HT1080 (cell line): ENCODE measurements at places on chromosomes 5 and 9.

GRCh38 chr5:160899735-160900134, 47.7 kb upstream of the ATP10B start:
- no peak for DNase-seq

GRCh38 chr9:108056084-108056804, 566.7 kb upstream of the KLF4 start:
- peak; percentile 82 for DNase-seq

GRCh38 chr9:115262477-115262876, 144.5 kb upstream of the TNC start:
- peak; percentile 96 for DNase-seq

- no peak for DNase-seq
Measured at GRCh38 chr5:72255237-72255636, 64.8 kb downstream of the MRPS27 start.

GRCh38 chr5:72347801-72348308, 27.7 kb downstream of the PTCD2 start:
- peak; percentile 89 for DNase-seq

GRCh38 chr5:106521701-106522100, 1149.0 kb downstream of the EFNA5 start:
- peak; percentile 70 for DNase-seq

- DNase-seq, result no peak
Measured at GRCh38 chr9:130634191-130634768, 30.1 kb upstream of the PRDM12 start.

DNA sequence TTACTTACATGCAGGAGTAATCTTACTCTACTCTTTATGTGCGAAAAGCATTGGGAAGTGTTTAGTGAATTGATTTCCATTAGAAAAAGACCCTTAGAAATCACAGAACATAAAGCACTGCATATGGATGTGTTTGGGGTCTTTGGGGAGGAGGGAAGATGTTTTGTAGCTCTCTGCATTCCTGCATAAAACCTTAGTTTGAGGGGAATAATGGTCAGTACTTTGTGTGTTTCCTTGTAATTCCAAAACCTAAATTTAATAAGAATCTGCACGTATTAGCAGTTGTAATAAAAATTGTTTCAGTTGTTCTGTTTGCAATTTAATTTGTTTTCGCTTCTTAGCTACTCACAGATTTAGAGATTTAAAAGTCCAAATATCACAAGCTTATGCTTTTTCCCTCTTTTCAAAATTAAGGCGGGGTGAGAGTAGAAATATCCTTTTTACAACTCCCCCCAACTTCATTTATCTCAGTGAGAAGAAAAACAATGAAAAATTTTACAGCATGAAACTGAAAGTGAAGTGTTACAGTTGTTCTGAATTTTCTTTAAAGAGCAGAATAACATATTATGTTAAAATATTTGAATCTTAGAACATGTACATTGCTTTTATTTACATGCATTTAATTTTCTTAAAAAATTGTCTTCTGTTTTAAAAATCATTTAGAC, 143.8 kb downstream of the SMARCA2 start:
- DNase-seq, result no peak

DNA sequence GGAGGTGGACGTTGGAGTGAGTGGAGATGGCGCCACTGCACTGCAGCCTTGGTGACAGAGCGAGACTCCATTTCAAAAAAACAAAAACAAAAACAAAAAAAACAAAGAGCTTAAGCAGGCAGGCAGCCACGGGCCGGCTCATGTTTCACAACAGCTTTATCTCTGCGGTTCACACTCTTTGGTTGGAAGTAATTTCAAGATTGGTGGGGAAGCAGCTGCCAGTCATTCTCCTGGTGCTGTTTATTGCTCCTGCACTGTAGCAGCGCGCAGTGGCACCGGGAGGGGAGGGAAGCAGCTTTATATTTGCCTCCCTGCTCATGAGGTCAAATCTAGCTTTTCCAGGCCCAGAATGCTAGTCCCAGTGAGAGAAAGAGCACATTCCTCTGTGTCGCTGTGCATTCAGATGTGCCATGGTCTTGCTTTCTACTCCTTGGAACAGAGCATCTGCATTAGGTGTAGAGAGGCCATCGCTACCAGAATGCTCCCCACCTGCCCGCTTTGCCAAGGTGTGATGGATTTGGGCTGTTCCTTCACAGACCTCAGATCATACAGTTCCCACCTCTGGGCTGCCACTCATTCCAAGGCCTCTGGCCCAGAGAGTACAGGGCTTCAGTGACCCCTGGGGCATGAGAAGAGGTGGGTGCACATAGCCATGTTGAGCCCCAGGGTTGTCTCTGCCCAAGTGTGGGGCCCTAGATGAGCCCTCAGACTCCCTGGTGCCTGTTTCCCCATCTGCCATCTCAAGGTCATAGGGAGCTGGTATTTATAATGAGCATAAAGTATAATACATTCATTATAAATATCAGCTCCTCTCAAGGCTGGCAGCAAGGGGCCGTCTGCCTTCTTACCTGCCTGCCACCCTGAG, 270.4 kb downstream of the MED10 start:
- DNase-seq, result no peak

DNA sequence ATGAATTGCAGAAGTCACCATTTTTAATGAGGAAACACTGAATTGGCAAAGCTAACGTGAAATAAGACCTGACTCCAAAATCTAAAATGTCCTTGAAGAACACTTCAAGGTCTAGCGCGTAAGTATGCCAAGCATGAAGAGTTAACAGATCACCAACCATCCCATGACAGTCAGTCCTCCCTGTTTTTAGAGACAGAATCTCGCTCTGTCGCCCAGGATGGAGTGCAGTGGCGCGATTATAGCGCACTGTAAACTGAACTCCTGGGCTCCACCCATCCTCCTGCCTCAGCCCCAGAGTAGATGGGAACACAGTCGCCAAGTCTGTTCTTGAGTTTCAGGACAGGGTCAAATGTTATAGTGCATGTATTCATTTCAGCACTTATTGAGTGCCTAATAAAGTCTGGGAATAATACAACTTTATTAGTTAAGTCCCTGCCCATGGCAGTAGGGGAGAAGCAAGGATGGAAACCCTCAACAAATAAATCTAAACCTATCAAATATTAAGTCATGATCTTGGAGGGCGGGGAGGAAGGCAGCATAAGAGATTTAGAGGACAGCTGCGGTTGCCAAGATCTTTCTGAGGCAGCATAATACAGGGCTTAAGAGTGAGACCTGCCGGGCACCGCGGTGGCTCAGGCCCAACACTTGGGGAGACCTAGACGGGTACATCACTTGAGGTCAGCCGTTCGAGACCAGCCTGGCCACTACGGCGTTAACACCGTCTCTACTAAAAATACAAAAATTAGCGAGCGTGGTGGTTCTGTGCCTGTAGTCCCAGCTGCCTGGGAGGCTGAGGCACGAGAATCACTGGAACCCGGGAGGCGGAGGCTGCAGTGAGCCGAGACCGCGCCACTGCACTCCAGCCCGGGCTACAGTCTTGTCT, 1.1 kb downstream of the ATPSCKMT start:
- DNase-seq, result no peak

DNA sequence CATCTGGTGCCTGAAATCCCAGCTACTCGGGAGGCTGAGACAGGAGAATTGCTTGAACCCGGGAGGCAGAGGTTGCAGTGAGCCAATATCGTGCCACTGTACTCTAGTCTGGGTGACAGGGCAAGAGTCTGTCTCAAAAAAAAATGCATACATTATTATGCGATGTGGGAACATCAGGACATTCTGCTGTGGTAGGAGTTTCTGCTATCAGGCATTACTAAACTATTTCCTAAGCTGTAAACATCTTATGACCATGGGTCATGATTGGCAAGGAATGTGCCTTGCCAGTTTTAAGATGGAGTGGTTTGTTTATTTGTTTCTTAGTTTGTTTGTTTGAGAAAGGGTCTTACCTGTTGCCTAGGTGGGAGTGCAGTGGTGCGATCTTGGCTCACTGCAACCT, 45.1 kb upstream of the FAM120A start:
- no peak for DNase-seq

DNA sequence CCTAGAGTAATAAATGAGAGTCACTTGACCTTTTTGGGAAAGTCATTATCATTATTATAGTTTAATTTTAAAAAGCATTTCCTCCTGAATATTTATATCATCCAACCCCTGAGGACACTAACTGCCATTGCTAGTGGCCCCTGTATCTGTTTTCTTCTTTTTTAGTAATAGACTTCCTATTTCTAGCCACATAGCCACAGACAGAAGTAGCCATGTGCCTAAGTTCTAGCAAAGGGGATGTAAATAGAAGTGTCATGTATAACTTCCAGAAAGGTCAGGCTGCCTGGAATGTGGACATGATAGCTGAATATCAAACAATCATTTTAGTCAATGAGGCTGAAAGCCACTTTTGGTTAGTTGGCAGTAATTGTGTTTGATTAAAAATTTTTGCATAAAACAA, 37.5 kb upstream of the IQGAP2 start:
- no peak for DNase-seq

DNA sequence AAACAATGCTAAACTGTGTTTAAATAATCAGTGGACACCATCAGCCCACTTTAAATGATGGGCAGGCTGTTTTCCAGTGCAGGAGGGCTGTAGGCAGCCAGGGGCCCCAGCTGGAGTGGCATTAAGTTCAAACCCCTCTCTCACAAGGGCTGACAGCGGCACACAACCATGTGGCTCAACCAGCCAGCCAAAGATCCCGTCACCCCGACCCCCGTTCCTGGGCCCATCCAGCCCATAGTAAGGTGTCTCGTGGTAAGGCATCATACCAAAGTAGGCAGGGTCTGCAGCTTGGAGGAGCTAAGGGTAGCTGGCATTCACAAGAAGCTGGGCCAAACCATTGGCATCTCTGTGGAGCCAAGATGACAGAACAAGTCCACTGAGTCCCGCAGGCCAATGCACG, 24.9 kb downstream of the BTNL9 start:
- no peak for DNase-seq

- DNase-seq, result no peak
Measured at GRCh38 chr9:81599837-81600236, 89.5 kb downstream of the TLE1 start.

- DNase-seq, result no peak
Measured at GRCh38 chr9:20379804-20380225, 242.5 kb downstream of the MLLT3 start.

DNA sequence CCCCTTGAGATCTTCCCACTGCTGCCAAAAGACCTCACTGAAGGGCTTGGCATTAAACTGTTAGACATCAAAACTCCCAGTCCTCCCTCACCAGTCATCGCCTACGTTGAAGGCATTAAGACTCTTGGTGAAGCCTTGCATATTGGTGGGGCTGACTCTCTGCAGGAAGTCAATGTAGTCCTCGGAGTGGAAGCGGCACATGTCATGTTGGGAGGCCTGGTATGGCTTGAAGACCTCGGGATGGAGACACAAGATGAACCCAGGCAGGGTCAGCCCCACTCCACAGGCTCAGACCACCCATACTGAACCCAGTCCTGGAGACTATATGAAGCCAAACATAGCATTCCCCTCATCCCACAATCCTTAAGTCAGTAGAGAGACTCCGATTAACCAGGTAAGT, 1.9 kb downstream of the HDAC3 start:
- DNase-seq, result no peak

DNA sequence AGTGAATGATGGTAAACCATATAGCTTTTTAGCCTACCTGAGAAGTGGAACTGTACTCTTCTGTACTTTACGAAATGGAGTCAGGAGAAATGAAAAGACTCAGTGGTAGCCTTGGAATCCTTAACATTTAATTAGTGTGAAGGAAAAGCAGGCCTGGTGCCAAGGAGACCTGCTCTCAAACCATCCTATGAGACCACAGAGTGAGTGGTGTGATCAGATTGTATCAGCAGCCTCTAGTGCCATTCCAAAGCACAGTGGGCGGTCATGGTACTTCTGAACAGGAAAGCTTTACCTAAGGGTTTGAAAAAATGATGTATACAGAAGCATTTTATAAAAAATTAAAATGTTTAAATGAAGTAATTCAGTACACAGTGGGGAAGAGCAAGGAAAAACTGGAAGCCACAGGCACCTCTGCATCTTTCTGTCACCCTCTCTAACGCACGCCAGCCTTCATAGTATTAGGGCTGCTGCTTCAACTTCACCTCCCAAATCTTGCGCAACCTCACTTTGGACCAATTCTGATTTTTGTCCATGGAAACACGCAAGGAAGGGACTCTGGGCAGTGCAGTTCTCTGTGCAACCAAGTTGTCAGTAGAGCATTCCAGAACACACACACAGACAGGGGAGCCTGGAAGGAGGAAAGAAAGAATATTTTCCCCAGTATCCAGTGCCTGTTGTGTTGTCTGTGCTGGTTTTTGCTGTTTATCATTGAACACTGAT, 203.7 kb downstream of the SH3GL2 start:
- no peak for DNase-seq

DNA sequence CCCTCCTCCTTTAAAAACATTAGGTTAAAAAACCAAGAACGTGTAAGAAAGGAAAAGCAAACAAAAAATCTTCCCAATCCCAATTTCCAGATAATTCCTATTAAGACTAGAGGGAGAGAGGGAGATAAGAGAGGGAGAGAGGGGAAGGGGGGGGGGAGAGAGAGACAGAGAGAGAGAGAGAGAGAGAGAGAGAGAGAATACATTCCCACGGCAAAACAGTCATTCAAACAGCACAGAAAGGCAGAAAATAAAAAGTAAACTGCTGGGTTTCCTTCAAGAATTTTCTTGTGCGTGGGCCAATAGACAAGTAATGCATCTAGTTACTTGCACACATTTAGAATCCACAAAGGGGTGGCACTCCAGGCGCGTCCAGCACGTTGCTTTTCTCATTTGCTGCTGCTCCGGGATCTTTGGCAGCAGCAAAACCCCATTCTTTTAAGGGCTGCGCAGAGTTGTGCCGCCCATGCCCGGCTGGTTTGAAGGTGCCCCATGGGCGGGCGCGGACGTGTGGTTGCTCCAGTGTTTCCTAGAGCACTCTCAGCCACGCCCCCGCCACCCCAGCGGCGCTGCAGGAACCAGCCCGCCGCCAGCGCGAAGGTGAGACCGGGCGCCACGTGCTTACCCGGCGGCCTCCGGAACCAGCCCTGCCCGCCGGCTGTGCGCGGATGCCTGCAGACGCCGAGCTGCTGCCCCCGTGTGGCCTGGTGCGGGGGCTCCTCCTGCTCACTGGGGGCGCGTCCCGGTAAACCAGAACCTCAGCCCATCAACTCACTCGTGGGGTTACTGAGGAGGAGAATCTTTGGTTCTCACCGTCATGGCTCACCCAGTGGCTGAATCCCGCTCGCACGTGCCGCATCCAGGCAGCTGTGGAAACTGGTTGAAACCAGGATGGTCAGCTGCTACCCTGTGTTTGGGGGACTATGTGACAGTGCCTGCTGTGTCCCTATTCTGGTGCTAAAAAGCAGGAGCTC, 44.6 kb downstream of the STC2 start:
- DNase-seq, result peak; percentile 69

DNA sequence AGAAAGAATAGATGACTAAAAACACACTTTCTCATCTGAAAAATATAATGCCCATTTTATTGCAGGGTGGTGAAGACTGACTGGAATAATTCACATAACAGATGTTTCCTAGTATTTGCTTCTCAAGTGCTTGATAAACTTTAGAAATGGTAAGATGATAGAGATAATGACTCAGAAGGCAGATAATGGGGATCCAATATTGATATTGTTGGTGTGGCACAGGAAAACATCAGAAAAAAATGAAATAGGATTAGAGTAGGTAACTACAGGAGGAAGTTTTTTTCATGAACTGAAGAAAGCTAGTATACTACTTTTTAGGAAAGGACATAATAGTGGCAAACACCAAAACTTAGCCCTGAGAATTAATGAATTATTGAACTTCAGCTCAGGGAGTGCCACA, 20.2 kb upstream of the F2RL2 start:
- DNase-seq, result no peak
